ENCODE measurements at places on chromosomes 7 and 10.
A peak's percentile ranks its signal among the peaks of the same experiment; 100 is the strongest.

DNA sequence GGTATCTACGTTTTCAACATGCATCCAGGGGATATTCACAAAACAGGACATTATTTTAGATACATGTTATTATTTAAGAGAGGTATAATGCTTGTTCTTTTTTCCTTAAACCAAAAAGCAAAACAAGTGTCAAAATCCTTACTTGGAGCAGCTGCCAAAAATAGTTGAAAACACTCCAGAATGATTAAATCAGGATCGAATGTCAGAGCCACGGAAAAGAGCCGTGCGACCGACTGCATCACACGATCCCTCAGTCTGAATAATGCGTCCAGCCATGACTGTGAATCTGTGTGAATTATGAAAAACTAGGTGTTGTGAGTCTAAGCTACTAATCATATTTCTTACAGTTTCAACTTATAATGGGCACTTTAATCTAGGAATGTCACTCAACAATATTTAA is 126.0 kb downstream of the PARD3 start:
- DNase-seq, result no peak

GRCh38 chr10:4136121-4136520 is 351.1 kb upstream of the KLF6 start:
- no peak for DNase-seq

GRCh38 chr10:35420827-35421552 is 84.7 kb downstream of the CCNY start:
- no peak for DNase-seq

GRCh38 chr10:16777473-16778370 is 39.5 kb downstream of the RSU1 start:
- no peak for DNase-seq

- DNase-seq, result no peak
These were observed 4.8 kb downstream of the ANK3 start for GRCh38 chr10:60384708-60385398.

- DNase-seq, result peak; percentile 47
These were observed at the start of gene EGFR for GRCh38 chr7:55018361-55019190. Gene EGFR (plus strand): TSS chr7:55019017. CDS start chr7:55019278, 261 bp downstream.

DNA sequence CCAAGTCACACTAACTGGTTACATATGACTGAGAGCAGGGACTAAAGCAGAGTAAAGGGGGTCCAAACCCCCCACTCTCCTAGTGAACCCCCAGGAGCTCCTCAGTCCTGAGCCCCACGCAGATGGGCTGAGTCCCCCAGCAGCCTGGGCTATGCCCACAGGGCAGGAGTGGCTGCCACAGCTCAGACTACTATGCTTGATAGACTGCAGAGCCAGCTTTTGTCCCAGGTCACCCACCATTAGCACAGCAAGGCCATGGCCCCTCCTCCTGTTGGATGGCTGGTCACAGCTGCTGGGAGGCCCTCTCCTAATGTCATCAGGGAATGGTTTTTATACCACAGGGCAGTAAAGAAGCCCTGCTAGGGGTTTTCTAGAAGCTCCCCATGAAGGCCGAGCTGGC is 46.3 kb upstream of the FGFR2 start:
- DNase-seq, result no peak

- DNase-seq, result no peak
These were observed 343.1 kb upstream of the KCND2 start for GRCh38 chr7:119929891-119930290.

GRCh38 chr10:60182691-60183090 is 207.0 kb downstream of the ANK3 start:
- DNase-seq, result no peak

GRCh38 chr7:42222125-42222524 is 14.9 kb downstream of the GLI3 start:
- DNase-seq, result no peak

DNA sequence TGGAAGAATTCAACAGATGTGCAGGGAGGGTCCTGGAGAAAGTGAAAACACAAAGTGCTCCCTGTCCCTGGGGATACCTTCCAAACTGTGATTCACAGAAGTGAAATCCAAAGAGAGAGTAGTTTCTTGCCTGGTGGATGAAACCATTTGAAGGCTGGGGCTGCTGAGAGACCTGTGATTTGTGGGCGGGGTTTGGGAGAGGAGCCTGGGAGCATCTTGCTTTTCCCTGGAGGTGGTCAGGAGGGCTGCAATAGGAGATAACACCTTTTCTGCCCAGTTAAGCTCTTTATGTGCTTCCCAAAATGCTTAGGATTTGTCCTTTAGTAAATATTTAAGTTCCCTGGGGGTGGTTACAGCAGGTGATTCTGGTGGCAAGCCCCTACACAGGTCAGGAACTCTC is 105.3 kb upstream of the TPK1 start:
- no peak for DNase-seq

GRCh38 chr7:44700322-44700721 is 48.3 kb upstream of the ZMIZ2 start:
- no peak for DNase-seq

DNA sequence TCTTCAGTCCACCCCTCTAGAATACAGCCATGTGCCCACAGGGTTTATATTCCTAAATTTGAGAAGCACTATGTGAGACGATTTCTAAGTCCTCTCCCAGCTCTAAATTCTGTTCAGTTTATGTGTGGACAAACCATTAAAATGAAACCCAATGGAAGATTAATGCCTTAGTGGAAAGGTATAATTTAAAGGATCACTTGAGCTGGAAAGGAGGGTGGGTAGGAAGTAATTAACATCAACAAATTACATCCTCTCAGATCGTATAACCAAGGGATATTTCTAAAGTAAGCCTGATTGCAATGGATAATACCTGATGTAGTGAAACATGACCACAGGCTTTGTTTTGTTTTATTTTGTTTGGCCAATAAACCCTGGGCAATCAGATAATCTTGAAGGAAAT is 511.0 kb upstream of the COBL start:
- no peak for DNase-seq

DNA sequence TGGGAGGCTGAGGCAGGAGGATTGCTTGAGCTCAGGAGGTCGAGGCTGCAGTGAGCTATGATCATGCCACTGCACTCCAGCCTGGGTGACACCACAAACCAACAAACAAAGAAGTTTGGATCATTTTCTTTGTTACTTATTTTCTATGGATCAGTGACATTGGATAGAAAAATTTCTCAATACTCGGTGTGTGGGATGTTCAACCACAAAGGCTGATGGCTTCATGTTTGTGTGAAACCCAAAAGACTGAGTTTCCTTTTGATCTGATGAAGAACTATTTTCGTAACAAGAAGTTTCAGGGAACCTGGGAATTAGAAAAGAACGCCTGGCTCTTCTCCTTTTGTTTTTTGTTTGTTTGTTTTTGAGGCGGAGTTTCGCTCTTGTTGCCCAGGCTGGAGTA is 104.0 kb downstream of the HOXA1 start:
- no peak for DNase-seq

- no peak for DNase-seq
These were observed 10.4 kb upstream of the SORCS3 start for GRCh38 chr10:104630731-104631130.

- DNase-seq, result no peak
These were observed 6.8 kb upstream of the ASB15 start for GRCh38 chr7:123594813-123595241.

- DNase-seq, result no peak
These were observed 6.4 kb downstream of the USP6NL start for GRCh38 chr10:11604865-11605650.

DNA sequence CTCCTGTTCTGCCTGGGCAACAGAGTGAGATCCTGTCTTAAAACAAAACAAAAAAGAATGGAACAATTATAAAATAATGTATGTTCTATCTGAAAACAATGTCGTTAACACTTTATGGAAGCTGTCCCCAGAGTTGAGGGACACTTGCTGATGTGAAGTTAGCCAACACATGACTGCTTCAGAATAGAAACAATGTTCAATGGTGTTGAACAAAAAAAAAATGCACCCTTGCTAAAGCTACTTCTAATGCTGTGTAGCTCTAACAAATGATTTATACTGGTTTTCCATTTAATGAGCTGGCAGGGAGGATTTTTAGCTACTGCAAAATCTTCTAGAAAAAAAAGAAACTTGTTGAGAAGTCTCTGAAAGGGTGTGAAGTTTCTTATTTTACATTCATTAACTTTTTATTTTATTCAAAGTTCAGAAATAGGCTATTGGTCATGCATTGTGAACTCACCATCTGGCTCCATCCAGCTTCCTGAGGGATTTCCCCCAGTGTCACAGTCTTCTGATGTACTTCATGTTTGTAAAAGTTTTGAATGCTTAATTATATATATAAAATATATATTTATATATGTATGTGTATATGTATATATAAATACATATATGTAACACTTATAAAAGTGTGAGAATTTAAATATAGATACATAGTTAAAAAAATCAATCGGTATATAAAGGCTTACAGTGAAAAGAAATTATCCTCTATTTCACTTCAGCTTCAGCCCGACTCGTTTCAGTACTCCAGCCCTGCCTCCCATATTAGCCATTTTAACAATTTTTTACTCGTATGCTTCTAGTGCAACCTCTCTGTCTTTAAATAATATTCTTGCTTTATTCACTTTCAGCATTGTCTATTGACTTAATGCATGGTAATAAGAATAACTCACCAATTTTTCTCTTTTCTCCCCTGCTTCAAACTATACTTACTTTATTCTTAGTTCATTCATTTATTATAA is 35.0 kb downstream of the HDAC9 start:
- no peak for DNase-seq

DNA sequence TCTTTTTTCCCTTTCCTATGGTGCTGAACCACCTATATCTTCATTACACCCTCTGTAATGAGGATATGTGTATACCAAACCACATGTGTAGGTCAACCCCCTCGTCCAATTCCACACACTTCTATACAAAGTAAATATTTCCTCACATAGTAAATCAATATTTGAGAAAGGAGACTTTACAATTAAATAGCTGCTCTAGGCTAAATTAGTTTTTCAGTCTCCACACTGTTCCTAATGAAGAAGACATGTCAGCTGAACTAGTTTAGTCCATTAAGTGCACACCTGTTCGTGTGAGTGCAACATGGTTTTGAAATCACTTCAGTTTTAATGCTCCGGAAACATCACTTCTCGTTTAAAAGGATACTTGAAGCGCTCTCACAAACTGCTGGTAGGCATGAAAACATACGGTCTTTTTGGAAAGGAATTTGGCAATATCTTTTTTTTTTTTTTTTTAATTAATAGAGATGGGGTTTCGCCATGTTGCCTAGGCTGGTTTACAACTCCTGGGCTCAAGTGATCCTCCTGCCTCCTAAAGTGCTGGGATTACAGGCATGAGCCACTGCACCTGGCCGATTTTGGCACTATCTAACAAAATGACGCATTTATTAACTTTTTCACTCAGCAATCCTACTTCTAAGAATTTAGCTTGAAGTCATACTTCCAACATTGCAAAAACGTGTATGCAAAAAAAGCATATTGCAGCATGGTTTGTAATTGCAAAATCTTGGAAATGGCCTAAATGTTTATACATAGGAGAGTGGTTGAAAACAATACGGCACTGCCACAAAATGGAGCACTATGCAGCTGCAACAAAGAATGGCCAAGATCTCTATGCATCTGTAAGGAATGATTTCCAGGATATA is 2.1 kb upstream of the XRCC2 start:
- no peak for DNase-seq

- DNase-seq, result no peak
These were observed 460.1 kb downstream of the PLXDC2 start for GRCh38 chr10:20276127-20276979.

- no peak for DNase-seq
These were observed 81.3 kb upstream of the SFMBT2 start for GRCh38 chr10:7491949-7492659.

GRCh38 chr10:42551582-42552187 is 86.7 kb downstream of the ZNF33B start:
- DNase-seq, result no peak

DNA sequence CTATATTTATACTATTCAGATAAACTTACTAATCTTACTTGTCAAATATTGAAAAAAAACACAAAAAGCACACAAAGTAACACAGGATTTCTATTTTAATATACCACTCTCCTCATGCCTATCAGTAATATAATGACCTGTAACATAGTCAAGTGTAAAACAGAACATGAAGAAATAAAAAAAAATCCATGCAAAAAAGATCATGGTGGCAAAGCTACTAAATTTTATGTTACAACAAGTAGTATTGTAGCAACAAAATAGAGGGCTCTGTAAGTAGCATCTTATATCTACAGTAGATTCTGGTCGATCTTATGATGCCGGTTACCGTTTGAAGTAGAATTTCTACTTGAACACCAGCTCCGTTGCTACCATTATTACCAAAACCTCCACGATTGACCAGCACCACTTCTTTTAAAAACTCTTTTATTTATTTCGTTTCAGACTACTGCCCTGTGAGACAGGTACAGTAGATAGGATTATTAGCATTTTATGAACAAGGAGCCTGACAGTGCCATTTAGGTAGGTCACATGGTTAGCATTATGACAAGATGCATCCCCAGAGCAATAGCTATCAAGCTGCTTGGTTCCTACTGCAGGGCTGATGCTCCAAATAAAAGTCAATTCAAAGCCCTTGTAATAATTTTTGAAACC is 2.1 kb downstream of the CPED1 start:
- no peak for DNase-seq

Measured in nucleus accumbens (tissue), 56 donors.